ENCODE measurements at places on chromosomes 5 and 9. TPM values are rescaled to one million over a fixed set of nuclear protein-coding genes. Genes with fewer than 3 reads are reported as not detected.

GRCh38 chr9:737400-738120 lies 103.9 kb upstream of the DMRT1 start:
- no peak for ATAC-seq

FCN2 gene
- 0.16 TPM for total RNA-seq

CDKN2B gene
- 75.6 TPM for total RNA-seq

DNA sequence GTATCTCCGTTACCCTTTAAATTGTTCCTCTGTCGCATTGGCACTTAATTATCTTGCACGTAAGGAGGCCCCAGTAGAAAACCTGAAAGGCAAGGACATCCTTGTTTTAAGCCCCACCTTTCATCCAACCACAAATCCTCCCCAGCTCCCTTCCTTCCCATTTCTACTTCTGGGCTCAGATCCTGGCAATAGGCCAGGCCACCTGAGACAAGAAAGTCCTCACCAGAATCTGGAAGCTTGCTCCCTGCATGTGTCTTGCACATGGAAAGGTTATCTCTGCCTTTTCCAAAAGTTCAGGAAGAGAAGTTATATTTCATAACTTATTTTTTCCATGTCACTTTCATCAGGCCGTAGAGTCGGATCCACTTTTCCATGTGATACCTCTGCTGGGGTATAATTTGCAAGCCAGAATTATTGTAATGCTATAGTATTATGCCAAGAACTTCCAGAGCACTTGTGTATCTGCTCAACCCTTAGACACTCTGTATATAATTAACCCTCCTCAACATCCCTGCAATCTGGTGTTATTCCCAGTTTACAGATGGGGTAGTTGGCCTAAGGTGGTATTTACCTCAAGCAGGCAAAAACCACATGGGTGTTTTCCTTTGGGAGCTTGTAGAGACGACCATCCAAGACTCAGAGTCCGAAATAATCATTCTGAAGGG lies 2.6 kb upstream of the SHB start:
- no peak for ATAC-seq

GRCh38 chr5:95969651-95970358 lies 8.2 kb upstream of the ELL2 start:
- peak; percentile 62 for ATAC-seq

ELOVL7 gene
- 5.3 TPM for total RNA-seq

SGCD gene
- 0.52 TPM for total RNA-seq

DNA sequence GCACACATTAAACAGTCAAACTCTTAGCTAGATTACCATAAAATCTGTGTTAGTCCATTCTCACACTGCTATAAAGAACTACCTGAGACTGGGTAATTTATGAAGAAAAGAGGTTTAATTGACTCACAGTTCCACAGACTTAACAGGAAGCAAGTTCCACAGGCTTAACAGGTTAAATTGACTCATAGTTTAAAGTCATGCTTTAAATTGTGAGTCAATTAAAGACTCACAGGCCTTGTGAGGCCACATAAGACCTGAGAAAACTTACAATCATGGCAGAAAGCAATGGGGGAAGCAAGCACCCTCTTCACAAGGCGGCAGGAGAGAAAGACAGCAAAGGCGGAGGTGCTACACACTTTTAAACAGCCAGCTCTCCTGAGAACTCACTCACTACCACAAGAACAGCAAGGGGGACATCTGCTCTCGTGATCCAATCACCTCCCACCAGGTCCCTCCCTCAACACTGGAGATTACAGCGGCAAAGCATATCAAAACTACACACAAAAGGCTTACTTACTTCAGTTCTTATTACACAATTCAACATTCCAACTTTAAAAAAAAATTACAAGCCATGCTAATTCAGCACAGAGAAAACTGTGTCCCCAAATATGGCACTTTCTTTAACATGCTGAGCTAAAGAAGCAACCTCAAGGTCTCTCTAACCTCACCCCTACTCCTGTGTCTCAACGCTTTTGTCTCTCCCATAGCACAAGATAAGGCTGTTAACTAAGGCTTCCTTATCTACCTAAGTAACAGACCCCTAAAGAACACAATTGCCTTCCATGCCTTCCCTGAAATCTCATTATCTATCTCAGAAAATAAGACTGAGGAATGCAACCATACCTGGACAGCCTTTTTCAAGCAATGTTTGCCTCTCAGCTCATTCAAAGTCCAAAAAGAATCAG lies 805.1 kb downstream of the NR2F1-AS1 start:
- peak; percentile 90 for ATAC-seq

GRIA1 gene
- total RNA-seq, result not detected

- no peak for ATAC-seq
Measured at GRCh38 chr9:82558855-82559630, 503.9 kb downstream of the RASEF start.

EQTN gene
- total RNA-seq, result not detected

DNA sequence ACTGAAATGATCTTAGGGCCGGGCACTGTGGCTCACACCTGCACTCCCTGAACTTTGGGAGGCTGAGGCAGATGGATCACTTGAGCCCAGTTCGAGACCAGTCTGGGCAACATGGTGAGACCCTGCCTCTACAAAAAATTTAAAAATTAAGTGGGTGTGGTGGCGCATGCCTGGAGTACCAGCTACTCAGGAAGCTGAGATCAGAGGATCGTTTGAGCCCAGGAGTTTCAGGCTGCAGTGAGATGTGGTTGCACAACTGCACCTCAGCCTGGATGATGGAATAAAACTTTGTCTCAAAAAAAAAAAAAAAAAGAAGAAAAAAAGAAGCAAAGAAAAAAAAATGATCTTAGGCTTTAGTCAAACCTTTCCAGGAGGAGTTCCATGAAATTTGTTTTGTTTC lies 41.8 kb downstream of the MEF2C start:
- ATAC-seq, result no peak

GRCh38 chr5:168747987-168748777 lies 169.0 kb upstream of the PANK3 start:
- ATAC-seq, result peak; percentile 63

ABCA1 gene
- total RNA-seq, result 23.9 TPM

CDC42SE2 gene
- total RNA-seq, result 15.2 TPM

GRCh38 chr9:134052491-134052890 lies 15.3 kb downstream of the BRD3 start:
- no peak for ATAC-seq

DNA sequence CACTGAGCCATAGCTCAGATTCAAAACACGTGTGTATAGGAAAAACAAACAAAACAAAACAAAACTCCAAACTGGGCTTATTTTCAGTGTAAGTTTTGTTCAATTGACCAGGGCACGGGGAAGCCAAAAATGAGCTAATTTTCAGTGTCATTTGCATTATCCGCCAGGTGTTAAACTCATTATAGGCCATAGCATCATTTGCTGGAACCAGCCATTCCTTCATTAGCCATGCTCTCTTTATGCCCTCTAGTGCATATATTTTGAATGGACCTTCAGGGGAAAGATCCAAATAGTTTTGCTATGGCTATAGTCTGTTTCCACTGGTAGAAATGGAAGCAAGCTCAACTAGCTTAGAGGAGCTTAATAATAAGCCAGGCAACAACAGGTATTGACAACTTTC lies 1205.2 kb upstream of the DMAC1 start:
- no peak for ATAC-seq

DNA sequence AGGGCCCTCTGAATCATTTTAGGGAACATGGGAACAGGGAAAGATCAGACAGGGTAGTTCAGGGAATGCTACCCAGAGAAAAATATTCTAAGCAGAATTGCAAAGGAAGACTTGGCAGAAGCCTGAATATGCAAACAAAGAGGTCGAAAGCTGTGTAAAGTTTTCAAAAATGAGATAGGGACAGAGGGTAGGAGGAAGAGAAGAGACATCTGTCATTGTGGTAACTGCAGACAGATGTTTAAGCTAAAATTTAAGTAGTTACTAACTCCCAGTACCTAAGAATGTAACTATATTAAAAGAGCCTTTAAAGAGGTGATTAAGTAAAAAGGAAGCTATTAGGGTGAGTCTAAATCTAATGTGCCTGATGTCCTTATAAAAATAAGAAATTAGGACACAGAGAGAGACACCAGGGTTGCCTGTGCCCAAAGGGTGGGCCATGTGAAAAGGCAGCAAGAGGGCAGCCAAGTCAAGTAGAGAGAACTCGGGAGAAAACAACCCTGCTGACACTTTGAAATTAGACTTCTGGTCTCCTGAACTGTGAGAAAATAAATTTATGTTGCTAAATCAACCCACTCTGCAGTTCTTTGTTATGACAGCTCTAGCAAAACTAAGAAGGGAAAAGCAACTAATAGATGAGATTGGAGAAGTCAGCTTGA lies 1647.4 kb upstream of the C9orf72 start:
- ATAC-seq, result no peak

NRG2 gene
- total RNA-seq, result 1.9 TPM

- peak; percentile 45 for ATAC-seq
Measured at GRCh38 chr5:89343666-89344065, 460.7 kb upstream of the MEF2C start.

- no peak for ATAC-seq
Measured at GRCh38 chr9:70529833-70530232, 115.4 kb upstream of the KLF9 start.

- no peak for ATAC-seq
Measured at GRCh38 chr5:147426640-147427327, 83.1 kb downstream of the DPYSL3 start.

ENTREP1 gene
- 3.5 TPM for total RNA-seq

GRCh38 chr9:76401580-76402354 lies 7.5 kb upstream of the RFK start:
- peak; percentile 52 for ATAC-seq

- ATAC-seq, result peak; percentile 69
Measured at GRCh38 chr9:133119846-133120500, 1.1 kb downstream of the RALGDS start.

- ATAC-seq, result peak; percentile 76
Measured at GRCh38 chr9:88418715-88419540, 30.7 kb downstream of the SPIN1 start.

MEF2C gene
- 4.5 TPM for total RNA-seq

DMRT3 gene
- total RNA-seq, result not detected

DNA sequence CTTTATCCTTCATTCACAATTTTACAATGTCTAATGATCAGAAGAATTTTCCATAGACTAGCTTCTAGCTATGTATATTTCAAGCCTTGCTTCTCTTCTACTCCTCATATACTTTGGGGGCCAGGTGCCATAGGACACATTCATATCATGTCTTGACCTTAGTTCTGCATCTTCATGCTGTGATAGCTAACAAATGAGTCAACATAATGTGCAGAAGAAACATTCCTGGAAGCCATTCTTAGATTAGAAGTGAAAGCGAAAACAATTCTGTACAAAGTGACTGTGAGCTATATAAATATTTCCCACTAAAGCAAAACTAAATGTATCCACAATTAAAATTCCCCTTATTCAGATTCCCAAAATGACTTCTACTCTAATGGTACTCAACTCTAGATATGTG lies 320.2 kb upstream of the NREP start:
- no peak for ATAC-seq

- peak; percentile 94 for ATAC-seq
Measured at GRCh38 chr9:111895996-111896941, at the start of gene UGCG. TSS of gene UGCG (plus strand) at chr9:111896814. CDS start at chr9:111897216, 402 bp downstream.

OBP2A gene
- not detected for total RNA-seq

- ATAC-seq, result peak; percentile 46
Measured at GRCh38 chr9:131799177-131799823, 59.4 kb upstream of the RAPGEF1 start.

PCDHGA4 gene
- total RNA-seq, result 0.48 TPM

FSTL4 gene
- total RNA-seq, result 2.8 TPM

DNA sequence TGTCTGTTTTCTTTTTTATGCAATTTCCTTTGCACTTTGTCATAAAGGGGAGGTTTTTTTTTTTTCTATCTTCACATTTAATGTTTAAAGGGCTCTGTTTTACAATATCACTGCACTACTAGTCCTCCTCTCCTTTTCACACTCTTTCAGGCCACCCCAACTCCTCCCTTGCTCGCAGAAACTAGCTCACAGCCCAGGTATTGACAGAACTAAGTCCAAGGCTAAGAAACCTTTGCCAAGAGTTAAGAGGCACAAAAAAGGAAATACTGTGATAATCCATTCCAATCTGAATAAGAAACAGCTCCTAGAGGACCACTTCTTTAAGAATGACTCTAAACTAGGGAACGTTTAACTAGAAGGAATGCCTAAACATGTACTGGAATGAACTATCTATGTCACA lies 1.1 kb upstream of the FGF10 start:
- ATAC-seq, result no peak

ODF2 gene
- 14.5 TPM for total RNA-seq

GRCh38 chr9:38149647-38150046 lies 80.6 kb upstream of the SHB start:
- ATAC-seq, result no peak

DNA sequence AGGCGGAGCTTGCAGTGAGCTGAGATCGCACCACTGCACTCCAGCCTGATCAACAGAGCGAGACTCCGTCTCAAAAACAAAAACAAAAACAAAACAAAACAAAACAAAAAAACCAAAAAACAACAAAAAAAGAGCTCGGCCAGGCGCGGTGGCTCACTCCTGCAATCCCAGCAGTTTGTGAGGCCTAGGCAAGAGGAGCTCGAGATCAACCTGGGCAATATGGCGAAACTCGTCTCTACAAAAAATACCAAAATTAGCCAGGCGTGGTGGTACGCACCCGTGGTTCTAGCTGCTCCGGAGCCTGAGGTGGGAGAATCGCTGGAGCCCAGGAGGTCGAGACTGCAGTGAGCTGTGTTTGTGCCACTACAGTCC lies 20.2 kb downstream of the TRIM7 start:
- no peak for ATAC-seq

- ATAC-seq, result no peak
Measured at GRCh38 chr9:125400725-125401716, 139.4 kb downstream of the GAPVD1 start.

DNA sequence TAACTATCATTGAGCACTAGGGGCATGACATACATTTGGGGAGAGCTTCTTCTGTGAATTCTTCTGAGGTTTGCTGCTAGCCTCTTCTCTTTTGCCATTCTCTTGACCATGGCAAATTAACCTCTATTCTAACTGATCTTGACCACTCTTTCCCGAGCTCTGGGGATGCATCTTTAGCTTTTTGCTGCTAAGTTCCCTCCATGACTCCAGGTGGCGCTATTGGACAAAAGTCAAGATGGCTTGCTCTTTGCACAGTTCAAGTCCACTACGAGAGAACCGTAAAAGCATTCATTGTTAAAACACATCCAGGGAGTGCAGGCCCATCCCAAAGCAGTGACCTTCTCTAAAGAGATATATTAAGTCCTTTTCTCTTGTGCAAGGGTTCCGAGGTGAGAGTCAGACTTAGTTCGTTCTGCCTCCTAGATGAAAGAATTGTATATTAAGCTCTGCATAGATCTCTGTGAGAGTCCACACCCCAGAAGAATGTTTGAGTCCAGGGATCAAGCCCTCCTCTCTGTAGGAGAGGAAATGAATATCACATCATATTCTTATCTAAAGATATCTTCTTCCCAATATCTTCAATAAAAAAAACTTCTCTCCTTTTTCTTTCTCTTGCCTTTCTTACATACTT lies 1152.9 kb upstream of the CDH6 start:
- no peak for ATAC-seq

BDP1 gene
- 14.1 TPM for total RNA-seq

DNA sequence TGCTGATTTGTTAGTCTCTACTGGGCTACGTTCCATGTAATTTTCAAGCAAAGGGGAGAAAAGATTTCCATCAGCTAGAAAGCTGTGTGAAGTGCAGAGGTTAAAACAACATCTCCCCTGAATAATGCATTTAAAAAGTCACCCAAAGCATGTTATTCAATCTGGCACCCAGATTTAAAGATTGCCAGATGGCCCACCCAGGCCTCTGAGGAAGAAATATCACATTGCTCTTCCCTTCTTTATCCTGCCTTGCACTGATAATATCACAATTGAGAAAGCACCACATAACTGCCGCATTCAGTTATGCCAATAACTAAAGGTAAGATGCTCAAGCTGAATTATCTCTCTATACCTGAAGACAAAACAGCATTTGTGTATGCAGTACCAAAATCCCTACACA lies 119.4 kb upstream of the PUM3 start:
- no peak for ATAC-seq

CTSV gene
- total RNA-seq, result 5.7 TPM
